Activated naive CD8-positive, alpha-beta T cell treated with anti-CD3 and anti-CD28 coated beads, Interleukin-2, amount 50 U/mL, for 24 hours (primary cell): ENCODE measurements at places on chromosomes 6 and 20.

- DNase-seq: peak; percentile 27
Measured at GRCh38 chr6:107488875-107489635, 862 bp upstream of the SOBP start.

DNA sequence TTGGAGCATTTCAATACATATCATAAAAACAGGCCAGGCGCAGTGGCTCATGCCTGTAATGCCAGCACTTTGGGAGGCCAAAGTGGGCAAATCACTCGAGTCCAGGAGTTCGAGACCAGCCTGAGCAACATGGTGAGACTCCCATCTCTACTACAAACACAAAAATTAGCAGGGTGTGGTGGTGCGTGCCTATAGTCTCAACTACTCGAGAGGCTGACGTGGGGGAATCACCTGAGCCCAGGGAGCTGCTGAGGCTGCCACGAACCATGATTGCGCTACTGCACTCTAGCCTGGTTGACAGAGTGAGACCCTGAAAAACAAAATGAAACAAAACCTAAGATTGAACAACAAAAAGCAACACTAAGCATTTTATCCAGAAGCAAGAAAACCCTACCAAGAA lies 47.2 kb downstream of the BACH2 start:
- DNase-seq: peak; percentile 63

DNA sequence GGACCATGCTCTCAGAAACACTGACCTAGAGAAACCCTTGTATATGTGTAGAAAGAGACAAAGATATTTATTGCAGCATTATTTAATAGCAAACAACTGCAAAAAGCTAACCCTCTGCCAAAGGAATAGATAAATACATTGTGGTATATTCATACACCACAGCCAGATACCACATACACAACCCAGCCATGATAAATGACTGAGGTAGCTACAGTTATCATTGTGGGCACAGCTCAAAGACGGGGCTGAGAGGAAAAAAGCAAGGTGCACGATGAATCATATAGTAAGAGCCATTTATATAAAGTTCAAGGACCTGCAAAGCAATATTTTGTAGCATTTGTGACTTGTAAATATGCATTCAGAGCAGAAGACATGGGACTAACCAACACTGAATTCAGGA lies 30.8 kb downstream of the RSPO4 start:
- no peak for DNase-seq

DNA sequence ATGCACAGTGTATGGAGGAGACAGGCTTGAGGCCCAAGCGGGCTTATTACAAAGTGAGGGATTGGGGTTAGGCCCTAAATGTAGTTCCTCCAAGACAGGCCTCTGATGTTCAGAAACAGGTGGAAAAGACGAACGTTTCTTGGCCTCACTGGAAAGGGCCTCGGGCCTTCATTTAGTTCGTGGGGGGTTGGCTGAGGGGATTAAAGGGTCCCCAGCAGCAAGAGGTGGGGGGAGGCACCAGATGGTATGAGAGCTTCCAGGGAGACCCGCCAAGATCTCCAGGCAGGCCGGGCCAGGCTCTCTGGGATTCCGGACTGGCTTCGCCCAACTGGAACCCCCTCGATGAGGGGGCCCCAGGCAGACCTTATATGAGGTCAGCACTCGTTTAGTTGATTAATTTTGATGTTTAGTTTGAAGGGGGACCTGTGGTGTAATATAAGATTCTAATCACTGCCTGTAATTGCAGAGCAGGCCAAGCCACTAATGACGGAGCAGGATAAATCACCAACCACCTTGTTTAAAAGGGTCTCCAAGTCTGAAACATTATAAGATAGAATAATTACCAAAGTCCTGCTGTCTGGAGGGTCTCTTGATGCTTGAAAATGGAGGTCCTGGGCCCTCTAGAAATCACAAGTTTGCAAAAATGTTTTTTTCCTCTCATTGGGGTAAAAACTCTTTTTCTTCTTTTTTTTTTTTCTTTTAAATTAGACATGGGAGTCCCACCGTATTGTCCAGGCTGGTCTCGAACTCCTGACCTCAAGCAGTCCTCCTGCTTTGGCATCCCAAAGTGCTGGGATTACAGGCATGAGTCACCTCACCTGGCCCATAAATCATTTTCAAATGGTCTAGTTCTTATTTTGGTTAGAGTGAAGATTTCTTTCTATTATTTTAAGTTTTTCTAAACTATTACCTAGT lies 2.2 kb downstream of the HMGA1 start:
- DNase-seq: no peak

GRCh38 chr20:43302936-43303335 lies 113.2 kb upstream of the PTPRT start:
- DNase-seq: no peak

- DNase-seq: no peak
Measured at GRCh38 chr6:36280467-36280866, 10.6 kb downstream of the PNPLA1 start.

DNA sequence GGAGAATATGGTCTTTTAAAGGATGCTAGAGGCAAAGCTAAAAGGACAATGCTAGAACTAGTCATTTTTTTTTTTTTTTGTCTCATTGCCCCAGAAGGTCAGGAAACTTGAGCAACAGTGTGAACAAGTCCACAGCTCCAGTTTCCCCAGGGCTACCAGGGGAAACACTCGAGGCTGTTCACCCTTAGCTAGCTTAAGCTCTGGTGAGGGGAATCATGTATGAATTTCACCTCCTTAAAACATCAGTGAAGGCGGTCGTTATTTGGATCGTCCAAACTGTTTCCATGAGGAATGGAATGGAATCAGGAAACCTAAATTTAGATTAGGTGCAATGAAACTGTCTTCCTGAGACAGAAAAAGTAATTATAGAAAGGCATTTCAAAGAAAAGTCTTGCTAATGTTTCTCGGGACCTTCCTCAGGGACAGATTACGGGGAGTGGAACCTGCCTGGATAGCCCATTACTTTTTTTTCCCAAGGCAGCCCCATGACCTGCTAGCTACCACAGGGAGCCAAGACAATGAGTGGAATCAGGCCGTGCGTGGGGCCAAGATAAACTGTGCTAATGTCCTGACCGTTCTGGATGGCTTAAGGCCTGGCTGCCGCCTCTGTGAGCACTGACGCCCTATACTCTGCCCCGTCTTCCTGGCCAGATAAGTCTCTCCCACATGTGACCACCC lies 164.8 kb upstream of the SGK1 start:
- DNase-seq: no peak

DNA sequence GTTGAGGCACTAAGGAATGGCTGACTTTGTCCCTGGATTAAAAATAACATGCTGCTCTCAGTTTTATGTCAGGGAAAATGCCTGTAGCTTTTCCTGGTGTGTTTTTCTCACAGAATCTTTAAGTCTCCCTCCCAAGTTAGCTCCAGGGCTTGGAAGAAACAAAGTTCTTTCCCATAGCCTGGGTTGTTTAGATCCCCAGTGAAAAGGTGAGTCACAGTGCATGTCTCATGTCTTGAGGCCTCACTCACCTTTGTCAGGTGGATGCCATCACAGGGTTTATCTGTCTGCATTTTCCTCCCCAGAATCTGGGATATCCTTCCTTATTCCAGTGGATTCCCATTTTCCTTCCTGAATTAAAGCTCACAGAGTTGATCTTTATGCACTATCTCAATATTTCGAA lies 722.4 kb downstream of the GRIK2 start:
- no peak for DNase-seq

- no peak for DNase-seq
Measured at GRCh38 chr20:42961771-42962170, 227.9 kb downstream of the PTPRT start.

DNA sequence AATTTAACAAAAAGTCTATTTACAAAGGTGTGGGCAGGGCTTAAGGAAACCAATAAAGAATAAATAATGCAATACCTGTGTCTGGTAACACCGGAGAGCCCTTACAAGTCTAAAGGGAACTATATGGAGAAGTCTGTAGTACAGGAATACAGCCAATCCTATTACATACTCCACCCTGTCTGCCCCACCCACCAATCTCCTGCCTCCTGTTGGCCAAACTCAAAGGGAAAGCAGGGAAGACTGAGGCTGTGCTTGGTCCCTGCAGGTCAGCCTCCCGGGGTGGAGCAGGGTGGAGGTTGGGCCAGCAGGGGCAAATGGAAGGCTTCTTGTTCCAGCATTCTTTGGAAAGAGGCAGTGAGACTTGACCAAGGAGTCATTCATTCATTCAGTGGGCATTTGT lies 31.5 kb downstream of the METTL24 start:
- no peak for DNase-seq

DNA sequence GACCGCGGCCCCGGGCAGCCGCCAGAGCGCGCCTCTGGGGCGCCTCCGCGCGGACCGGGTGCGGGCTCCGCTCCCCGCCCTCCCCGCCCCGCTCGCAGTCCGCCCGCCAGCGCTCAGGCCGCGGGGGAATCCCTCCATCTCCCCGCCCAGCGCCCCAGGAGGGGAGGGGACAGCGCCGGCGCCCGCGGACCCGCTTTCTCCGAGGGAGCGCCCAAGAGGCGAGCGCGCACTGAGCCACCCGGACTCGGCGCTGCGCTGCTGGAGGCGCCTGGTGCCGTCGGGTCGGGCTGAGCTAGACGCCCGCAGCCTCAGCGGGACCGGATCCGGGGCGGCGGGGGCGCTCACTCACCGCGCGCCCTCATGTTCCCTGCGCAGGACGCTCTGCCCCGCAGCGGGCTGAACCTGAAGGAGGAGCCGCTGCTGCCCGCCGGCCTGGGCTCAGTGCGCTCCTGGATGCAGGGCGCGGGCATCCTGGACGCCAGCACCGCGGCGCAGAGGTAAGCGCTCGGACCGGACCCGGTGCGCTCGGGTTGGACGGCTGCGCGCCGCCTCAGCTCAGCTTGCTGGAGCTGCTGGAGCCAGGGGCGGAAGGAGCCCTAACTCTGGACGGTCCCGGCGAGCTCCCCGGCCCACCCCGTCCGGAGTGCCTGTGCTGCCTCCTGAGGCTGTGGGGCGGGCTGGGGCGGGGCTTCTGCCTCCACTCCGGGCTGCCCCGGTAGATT lies 867 bp downstream of the EBF4 start:
- peak; percentile 50 for DNase-seq

DNA sequence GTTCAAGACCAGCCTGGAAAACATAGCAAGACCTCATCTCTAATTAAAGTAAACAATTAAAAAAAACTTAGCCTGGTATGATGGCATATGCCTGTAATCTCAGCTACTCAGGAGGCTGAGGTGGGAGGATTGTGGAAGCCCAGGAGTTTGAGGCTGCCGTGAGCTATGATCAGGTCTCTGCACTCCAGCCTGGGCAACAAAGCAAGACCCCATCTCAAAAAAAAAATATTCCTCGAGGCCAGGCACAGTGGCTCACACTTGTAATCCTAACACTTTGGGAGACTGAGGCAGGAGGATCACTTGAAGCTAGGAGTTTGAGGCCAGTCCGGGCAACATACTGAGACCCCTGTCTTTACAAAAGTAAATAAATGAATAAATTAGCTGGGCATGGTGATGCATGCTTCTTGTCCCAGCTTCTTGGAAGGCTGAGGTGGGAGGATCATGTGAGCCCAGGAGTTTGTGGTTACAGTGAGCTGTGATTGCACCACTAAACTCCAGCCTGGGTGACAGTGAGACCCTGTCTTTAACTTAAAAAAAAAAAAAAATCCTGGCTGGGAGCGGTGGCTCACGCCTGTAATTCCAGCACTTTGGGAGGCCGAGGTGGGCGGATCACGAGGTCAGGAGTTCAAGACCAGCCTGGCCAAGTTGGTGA lies 9.3 kb upstream of the C2 start:
- no peak for DNase-seq

DNA sequence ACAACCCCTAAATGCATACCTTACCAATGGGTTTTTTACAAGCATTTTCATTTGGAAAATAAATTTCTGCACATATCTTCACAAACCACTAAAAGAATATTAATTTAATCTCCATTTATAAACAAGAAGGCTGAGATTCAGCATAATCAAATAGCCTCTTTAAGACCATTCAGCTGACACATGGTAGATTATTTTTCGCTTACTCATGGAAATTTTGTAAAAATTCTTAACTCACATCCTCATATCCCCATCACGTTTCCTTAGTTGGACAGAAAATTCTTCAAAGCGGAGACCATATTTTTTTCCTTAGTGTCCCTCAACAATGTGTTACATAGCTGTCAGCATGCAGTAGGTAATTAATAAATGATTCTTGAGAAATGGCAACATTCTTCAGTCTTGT lies 439.6 kb upstream of the PTCHD4 start:
- no peak for DNase-seq
